ENCODE measurements at places on chromosomes 2 and 18.

DNA sequence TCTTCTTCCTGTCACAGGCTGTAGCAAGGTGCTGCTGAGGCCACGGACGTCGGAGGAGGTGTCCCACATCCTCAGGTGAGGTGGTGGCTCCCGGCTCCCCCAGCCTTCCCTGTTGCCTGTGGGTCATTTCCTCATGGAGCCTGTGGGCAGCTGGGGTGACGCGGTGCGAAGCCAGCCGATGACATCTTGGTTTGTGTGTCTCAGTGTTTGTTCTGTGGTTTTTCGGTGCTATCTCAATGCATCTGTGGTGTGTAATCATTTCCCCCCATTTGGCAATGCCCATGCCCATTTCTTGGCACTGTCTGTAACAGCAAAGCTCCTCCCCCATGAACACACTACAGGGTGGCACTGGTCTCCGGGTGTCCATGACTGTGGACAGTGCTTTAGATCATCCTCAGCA lies 6.6 kb downstream of the D2HGDH start:
- DNase-seq, result no peak

GRCh38 chr2:649426-650342 lies 27.5 kb downstream of the TMEM18 start:
- DNase-seq, result no peak

DNA sequence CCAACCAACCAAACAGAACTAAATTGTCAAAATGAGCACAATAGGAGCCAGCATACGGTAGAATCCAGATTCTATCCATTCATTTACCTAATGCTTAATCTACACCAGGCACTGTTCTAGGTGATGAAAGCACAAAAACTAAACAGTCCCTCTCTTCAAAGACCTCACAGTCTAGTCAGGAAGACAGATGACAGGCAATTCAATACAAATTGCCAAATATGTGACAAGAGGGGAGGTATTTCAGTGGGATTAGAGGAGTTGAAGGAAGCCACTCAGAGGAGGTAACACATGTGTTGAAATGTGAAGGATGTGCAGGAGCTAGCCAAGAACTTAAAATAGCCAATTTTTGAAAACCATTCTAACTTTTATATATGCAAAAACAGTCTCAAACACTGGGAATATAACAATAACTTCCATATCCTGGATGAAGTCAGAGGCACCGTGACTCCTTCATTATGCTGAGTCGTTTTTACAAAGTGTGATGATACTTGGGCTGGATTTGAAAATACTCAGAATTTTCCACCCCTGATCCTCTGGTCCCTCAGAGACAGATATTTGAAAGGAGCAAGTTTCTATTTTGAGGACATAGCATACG lies 204.9 kb downstream of the PID1 start:
- DNase-seq, result no peak

- DNase-seq, result no peak
Observed at GRCh38 chr2:98164256-98164655, 77.3 kb downstream of the VWA3B start.

- no peak for DNase-seq
Observed at GRCh38 chr18:23179416-23179815, 44.1 kb downstream of the CABLES1 start.

- no peak for DNase-seq
Observed at GRCh38 chr2:57884281-57884680, 162.3 kb upstream of the VRK2 start.

- DNase-seq, result no peak
Observed at GRCh38 chr2:144937910-144938709, 418.2 kb upstream of the ZEB2 start.

GRCh38 chr2:132730611-132731010 lies 60.6 kb upstream of the LYPD1 start:
- DNase-seq, result no peak

DNA sequence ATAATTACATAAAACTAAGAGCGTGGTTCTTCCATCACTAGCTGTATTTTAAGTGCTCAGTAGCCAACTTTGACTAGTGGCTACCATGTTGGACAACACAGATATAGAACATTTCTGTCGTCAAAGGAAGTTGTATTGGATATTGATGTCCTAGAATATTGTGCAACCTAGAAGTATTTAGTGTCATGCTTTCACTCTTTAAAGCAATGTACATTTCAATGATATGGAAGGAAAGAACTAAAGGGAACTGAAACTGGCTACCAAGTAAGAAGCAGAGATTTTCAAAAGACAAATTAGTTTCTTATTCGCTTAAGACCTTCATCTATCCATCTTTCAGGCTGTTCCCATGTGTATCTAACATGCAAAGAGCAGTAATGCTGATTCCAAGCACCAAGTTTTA lies 85.4 kb upstream of the EML6 start:
- DNase-seq, result no peak

- DNase-seq, result peak; percentile 83
Observed at GRCh38 chr2:24659862-24660261, 133.3 kb downstream of the PTRHD1 start.

- no peak for DNase-seq
Observed at GRCh38 chr2:12890481-12890991, 173.8 kb downstream of the TRIB2 start.

GRCh38 chr2:119753041-119753929 lies 6.4 kb upstream of the PTPN4 start:
- no peak for DNase-seq

DNA sequence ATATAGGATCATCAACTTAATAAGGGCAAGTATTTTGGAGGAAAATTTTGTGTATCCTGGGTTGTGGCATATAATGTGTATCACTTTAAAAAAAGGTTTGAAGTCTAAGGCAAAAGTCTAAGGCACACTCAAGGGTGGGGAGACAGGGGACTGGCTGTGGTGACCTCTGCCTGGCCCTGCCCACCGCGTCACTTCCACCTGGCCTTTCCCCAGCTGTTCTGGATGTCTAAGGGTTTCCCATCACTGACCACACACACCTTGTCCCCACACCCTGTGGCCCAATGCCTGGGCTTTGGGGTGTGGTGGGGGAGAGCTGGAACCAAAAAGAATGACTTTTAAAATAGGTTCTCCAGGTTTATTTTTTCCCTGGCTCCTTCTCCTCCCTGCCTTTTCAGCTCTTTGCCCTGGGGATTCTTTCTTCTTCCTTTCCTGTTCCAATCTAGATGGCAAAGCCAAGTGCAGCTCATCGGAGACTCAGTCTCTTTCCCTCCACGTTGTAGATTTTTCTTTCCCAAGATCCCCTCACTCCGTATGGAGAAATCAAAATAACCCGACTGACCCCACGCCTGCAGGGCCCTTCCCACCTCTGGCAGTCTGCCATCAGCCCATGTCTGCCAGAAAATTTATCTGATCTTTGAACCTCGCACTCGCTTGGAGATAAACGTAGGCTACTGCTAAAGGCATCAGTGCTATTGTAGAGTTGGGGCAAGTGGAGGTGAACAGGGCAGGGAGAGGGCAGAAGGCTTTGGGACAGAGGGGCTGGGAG lies 257.2 kb downstream of the DYSF start:
- DNase-seq, result no peak
